ENCODE measurements at places on chromosomes 3 and 15.

DNA sequence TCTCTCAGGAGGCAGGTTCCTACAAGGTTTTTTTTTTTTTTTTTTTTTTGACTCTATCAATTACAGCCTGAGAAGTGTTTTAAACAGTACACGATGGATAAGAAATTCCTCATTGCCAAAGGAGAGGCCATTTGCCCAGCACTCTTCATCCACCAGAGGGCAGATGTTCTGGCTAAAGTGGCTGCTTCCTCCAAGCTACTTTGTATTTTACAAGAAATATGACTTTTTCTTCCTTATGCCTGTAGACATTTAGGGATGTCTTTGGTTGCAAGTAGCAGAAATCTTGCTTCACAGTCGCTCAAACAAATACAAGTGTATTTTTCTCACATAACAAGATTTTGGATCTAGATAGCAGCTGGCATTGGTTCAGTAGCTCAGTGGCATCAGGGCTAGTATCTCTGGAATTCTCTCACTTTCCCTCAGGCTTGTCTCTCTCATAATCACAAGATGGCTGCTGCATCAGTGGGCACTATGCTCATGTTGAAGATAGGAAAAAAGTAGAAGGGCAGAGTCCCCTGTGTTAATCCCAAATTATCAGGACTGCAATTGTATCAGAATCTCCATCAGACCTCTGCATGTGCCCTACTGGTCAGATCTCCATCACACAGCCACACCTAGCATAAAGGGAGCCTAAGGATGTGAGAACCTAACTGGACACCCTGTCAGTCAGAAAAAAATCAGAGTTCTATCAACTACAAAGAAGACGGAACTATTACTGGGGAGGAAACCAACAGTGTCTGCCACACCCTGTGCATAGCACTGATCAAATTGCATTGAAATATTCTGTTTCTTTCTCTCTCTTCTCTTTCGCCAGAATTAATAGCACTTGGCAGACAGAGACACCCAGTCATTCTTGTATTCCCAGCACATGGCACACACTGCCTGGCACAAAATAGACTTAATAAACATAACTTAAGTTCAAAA is 138.9 kb upstream of the COL8A1 start:
- peak; percentile 15 for DNase-seq

DNA sequence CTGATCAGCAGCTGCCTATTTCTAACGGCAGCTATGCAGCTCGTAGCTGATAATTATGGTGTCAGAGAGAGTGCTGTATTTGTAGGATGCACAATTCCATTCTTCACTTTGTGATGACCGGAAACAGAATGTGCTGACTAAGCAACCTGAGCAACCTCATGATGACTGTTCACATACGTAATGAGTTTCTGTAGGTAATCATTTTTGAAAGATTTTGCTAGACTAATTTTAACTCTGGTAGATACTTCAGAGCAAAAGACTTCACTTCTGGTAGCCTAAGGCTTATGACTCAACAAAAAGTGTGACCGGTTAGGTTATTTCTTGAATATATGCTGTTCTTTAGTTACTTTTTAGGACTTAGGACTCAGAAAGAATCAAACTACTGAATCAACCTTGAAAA is 567.7 kb downstream of the NAALADL2 start:
- DNase-seq = no peak

GRCh38 chr3:156323466-156323865 is 203.1 kb downstream of the KCNAB1 start:
- no peak for DNase-seq

DNA sequence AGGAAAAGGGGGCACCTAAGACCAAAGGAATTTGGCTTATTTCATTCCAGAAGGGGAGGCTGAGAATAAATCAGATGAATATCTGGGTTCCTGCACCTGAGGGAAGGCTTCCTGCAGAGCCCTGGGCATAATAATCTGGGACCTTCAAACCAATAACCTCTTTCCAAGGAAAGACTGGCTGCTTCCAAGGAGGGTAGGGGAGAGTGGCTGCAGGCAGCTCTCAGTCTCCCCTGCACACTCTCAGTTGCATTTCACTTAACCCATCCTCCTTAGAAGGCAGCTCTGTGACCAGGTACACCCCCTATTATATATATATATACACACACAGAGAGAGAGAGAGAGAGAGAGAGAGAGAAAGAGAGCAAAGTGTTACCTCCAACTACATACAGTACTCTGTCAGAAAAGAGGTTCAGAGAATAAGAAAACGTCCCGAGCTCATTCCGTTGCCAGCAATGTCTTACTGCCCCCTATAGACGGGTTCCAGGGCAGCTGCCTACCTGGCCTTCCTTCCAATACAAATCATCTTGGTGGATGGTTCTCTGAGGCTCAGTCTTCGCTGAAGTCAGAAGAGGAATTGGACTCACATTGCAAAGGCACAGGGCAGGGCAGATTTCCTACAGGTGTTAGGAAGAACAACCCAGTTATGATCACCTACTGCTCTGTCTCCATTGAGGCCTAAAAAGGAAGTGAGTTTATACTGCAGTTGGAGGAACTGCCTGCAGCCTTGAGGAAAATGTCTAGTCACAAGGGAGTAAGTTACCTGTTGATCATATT is 26.1 kb downstream of the CAPN3 start:
- DNase-seq = peak; percentile 57

DNA sequence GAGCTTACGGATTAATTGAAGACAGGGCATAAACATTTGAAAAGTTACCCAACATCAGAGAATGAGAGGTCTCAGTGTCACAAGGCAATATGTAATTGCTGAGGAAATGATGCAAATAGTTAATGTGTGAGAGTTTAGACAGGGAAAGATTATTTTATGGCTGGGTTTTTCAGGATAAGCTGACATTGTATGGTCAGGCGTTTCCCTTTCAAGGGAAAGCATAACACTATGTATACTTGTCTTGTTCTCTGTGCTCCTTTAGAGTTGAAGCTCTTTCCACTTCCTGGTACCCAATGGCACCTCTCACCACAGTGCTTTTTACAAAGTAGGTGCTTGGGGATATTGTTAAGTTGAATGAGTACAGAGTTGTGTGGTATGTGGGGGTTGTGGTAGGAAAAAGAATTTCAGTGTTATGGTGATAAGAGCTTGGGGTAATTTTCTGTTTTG is 19.9 kb downstream of the IQGAP1 start:
- peak; percentile 44 for DNase-seq
